ENCODE measurements at places on chromosomes 3 and 15. TPM values are rescaled to one million over a fixed set of nuclear protein-coding genes. Genes with fewer than 3 reads are reported as not detected.

GRCh38 chr3:156981005-156981404, 154.9 kb downstream of the LEKR1 start:
- DNase-seq: no peak

- DNase-seq: no peak
Measured at GRCh38 chr15:90560229-90560776, 30.6 kb downstream of the CRTC3 start.

DNA sequence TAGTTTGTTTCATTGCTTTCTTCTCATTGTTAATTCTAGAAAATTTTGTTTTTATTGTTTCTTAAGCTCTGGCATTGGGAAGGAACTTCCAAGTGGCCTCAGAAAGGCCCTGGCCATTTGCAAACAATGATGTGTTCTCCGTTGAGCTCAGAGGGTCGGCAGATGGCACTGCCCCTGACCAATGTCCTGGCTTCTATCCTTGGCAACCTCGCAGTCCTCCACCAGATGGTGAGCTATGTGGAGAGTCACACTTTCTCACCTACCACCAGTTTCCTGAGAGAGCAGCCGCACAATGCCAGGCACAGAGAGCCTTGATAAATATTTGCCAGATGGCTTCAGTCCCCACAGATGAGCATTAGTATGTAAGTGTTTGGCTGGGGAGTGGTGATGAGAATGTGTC, 343.7 kb downstream of the EPHB1 start:
- DNase-seq: peak; percentile 94

Gene SH2D7
- total RNA-seq: not detected

Gene ITGA11
- 11.6 TPM for total RNA-seq

DNA sequence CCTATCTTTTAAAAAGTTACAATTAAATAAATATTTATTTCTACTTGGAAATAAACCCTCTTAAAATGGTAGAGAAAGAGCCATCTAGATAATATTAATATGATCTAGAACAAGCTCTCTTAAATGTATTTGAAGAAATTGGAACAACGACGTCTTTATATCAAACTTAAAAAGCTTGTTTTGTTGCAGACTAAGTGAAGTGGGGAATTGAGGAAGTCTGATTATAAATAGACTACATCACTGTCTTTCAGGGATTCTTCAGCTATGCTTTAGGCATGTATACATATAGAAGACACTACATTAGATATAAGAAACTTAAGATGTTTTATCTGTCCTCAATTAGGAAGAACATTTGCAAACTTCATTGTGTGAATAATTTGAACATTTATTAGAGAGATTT, 1.8 kb downstream of the BCHE start:
- no peak for DNase-seq

DNA sequence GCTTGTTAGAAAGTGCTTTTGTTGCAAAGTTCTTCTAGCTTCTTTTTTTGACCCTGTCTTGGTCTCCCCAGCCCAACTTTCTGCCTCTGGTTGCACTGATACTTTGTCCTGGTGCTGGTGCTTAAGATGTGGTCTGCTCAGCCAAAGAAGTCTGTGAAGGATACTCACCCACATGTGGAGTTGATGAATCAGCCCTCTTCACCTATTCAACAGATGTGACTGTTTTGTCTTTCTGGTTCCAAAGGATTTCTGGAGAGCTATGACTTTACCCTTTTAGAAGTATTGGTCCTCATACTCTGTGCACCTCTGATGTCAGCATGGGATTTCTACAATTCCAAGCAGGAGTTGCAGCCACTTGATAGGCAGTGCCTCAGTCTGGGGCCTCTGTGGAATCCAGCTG, 84.1 kb downstream of the PCCB start:
- DNase-seq: no peak

GRCh38 chr3:156480949-156481348, 74.0 kb downstream of the SSR3 start:
- DNase-seq: no peak

Gene ATP10A
- 14.1 TPM for total RNA-seq

Gene TARS3
- 15.5 TPM for total RNA-seq

Gene GUCA1C
- total RNA-seq: not detected

DNA sequence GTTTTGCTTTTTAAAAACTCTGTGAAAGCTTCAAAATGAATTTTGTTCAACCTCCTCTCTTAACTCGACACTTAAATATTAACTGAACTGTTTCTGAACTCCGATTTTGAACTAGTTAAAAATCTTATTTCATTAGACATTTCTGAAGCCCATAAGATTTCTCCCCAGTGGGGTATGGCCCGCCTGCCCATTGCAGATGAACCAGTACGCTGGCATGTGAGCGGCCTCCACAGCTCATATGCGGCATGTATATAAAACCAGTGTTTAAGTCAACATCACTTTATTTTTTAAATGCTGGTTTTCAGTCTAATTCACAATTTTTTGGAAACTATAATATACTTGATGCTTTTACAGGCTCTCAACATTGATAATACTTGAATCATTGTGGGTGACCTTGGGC, 50.2 kb downstream of the CPN2 start:
- DNase-seq: no peak

GRCh38 chr15:78149805-78150751, 916 bp downstream of the IDH3A start:
- DNase-seq: peak; percentile 61

DNA sequence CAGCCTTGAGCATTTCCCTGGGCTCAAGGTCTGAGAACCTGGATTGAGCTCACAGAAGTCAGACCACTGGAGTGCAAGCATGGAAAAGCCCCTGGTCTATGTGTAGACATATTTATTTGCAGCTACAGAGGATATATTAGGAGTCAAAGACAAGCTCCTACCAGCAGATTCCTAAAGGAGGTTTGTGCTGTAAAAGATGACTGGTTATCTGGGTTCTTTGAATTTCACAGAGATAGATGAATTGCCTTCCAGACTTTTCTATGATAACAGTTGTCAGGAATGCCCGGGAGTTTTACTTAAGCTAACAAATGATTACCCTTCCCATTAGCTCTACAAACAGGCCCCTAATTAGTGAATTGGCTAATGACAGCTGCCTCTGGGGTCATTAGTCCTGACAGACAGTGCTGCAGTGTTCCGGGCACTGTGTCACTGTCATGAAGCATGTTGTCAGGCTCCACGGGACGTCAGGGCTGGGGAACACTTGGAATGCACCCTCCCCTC, 48.8 kb upstream of the PLXNA1 start:
- no peak for DNase-seq

GRCh38 chr3:125383744-125384143, 8.6 kb upstream of the ZNF148 start:
- DNase-seq: no peak

Gene GP5
- total RNA-seq: not detected

DNA sequence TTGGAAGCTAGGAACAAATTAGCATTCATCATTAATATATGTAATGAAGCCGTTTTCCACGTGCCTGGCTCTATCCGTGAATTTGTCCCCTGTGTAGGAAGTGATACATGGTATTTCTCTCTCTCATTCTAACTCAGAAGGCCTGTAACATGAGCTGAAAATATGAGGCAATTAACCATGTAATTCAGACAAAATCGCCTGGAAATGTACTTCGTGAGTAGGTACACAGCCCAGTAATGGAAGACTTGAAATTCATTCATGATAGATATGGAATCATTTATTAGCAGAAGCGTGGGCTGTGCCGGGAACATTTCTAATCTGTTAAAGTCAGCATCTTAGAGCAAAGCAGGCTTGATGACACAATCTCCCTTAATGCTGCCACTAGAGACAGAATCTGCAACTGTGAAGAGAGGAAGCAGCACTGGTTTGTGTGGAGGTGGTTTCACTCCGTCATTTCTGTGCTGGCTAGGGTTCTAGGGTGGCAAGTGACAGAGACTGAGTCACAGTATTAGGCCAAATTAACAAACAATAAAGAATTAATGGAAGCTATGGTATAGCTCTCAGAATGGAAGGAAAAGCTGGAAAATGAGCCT, 225.0 kb upstream of the PROK2 start:
- DNase-seq: no peak

GRCh38 chr3:50250514-50250913, 14.5 kb downstream of the GNAI2 start:
- DNase-seq: no peak

GRCh38 chr3:16257309-16257708, 7.4 kb downstream of the DPH3 start:
- DNase-seq: no peak

DNA sequence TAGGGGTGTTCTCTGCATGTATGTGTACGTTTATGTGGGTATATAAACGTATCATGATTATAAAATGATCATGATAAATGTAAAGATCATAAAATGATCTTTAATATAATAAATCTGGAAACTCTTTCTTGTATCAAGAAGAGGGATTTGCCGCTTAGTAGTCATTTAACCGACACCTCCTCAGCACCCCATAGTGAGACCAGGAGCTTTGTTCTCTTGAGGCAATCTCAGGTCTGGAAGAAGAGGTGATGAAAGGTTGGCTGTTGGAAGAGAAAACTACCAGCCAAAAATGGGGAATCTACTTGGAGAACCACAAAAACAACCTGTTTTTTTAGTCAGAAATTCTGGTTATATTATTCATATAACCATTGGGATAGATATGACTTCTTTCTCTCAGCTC, 38.7 kb downstream of the TGFBR2 start:
- DNase-seq: no peak

Measured in G401 (cell line).